NB4 (cell line): ENCODE measurements at places on chromosomes 2 and 18.
A peak's percentile ranks its signal among the peaks of the same experiment; 100 is the strongest.

- DNase-seq = no peak
These were observed 709 bp downstream of the PTPN2 start for GRCh38 chr18:12883372-12883683.

- no peak for DNase-seq
These were observed 703.9 kb upstream of the ID2 start for GRCh38 chr2:7977981-7978380.

- peak; percentile 88 for DNase-seq
These were observed 38.7 kb upstream of the ANXA4 start for GRCh38 chr2:69703189-69703588.

DNA sequence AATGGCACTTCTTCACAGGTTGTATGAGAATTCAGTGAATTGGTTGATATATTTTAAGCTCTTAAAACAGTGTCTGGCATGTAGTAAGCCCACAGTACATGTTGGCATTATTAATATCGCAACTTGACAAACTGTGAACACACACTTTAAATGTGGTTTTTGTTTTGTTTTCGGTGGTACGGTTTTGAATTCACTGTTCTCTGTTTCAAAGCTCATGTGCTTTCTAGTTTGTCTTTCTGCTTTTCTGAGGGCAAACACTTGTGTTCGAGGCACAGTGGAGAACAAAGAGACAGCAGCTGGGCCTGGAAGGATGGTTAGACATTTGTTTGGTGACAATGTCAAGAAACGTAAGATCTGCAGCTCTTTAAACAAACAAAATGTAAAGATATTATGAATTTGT, 276.5 kb upstream of the MC4R start:
- DNase-seq = no peak

DNA sequence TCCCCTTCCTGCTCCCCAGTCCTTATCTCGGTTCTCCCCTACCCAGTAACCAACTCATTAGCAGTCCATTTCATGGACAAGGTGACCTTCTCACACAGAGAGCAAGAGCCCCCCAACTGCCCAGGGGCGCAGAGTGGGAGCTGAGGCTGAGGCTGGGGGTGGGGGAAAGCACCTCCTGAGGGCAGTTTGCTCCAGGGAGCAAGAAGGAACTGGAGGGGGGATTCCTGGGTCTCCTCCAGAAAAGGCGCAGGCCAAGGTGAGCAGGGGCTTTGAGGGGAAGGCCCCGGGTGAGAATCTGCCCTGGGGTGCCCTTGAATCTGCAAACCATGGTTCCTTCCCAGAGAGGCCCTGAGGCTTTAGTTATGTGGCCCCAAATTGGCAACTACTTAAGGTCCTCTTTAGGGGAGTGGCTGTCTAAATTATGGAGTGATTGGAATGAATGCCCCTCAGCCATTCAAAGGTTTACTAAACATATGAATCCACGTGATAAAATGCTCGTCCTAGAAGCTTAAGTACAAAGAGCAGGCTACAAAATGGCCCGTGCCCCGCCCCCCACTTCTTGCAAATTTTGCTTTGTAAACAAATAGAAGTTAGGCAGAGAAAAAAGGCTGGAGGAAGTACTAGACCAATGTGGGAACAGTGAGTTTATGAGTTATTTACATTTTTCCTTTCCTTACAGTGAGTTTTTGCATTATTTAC, 123.5 kb upstream of the HS6ST1 start:
- peak; percentile 65 for DNase-seq

DNA sequence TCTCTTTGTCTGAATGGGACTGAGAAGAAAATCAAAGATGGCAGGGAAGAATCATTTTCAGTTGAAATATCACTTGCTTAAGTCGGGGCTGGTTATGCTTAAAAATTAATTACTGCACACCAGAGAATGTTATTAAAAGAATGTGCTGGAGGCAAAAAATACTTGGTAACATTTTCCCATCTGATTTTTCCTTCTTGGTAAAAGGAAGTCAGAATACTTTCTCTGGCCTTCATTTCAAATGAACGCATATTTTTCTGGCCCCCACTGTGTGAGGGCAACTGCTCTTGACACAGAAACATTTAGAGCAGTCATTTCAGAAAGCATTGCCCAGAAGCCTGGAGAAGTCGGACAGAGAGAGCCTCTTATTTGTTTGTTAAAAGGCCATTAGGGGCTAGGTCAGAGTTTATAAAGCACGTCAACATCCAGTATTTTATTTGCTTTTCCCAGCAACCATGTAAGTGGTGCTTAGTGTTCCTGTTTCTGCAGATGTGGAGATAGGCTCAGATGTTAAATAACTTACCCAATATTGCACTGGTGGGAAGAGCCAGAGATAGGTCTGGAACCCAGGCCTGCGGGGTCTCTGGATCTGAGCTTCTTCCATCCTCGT, 32.9 kb upstream of the LYPD6B start:
- DNase-seq = no peak

DNA sequence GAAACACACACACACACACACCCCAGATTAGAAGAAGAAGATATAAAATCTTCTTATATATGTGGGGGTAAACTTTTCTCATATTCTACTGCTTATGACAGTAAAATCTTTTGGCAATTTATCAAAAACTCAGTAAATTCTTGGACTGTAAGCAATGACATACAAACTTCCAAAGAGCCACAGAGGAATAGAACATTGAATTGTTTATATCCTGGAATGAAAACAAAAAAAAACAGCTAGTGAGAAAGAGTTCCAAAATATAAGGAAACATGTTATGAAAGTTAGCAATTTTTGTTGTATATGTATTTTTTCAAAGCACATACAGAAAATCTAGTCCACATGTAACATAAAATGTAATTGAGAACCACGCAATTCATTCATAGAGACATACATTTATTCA, 764.9 kb downstream of the DSC3 start:
- no peak for DNase-seq

DNA sequence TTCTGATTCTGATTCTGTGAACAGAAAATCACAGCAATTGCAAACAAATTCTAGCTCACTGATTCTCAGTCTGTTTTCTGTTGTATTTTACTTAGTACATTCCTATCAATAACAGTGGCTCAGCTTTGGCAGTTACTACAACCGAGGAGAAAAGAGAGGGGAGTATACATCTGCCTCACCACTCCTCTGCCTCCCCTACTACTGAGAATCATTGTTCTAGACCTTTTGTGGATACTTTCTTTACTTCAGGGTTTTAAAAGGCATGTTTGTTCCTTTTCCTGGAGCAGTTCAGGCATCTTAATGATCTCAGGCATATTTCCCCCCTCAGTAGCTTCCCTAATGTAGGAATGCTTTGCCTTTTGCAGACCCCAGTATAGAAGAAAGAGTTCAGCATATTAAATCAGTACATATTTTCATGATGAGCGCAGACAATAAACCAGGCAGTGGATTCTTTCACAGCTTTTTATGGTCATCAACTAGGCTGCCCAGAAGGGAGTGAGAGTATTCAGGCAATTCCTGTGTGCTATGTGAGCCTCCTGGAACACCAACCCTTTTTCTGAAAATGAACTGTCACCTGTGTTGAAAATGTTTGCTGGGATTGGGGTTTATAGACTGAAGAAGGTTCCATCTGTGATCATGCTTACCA, 10.3 kb downstream of the STAMBP start:
- no peak for DNase-seq

GRCh38 chr18:59697236-59697932, at the start of gene CCBE1:
CCBE1 (minus strand) TSS chr18:59697423.
- no peak for DNase-seq

- DNase-seq = no peak
These were observed 70.6 kb downstream of the SH3YL1 start for GRCh38 chr2:193141-193671.

DNA sequence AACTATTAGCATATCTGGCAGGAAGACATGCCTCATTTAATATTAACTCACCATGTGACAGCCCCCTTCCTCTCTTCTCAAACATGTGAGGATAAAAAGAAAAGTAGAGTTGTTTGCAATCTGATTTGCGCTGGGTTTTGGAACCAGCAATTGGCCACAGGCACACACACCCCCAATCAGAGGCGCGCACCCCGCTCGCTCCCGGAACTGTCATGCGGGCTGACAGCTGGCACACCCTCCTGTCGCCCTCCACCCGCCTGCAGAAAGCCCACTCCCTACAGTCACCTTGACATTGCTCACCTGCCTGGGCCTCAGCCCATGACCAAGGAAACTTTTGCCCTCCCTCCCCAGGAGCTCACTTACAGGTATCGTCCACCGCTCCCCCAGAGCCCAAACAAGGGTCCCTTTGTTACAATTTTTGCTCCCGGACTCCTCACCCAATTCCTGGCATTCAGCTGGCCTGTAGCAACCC, 1.1 kb downstream of the COBLL1 start:
- DNase-seq = no peak

GRCh38 chr18:13362607-13363006, 144.0 kb downstream of the LDLRAD4 start:
- DNase-seq = no peak

GRCh38 chr2:73037947-73038585, 33.4 kb downstream of the SFXN5 start:
- DNase-seq = no peak

DNA sequence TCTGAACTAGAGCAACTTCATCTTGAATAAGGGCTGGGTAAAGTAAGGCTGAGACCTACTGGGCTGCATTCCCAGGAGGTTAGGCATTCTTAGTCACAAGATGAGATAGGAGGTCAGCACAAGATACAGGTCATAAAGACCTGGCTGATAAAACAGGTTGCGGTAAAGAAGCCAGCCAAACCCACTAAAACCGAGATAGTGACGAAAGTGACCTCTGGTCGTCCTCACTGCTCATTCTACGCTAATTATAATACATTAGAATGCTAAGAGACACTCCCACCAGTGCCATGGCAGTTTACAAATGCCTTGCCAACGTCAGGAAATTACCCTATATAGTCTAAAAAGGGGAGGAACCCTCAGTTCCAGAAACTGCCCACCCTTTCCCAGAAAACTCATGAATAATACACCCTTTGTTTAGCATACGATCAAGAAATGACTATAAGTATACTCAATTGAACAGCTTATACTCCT, 109.1 kb downstream of the FIGN start:
- DNase-seq = no peak

DNA sequence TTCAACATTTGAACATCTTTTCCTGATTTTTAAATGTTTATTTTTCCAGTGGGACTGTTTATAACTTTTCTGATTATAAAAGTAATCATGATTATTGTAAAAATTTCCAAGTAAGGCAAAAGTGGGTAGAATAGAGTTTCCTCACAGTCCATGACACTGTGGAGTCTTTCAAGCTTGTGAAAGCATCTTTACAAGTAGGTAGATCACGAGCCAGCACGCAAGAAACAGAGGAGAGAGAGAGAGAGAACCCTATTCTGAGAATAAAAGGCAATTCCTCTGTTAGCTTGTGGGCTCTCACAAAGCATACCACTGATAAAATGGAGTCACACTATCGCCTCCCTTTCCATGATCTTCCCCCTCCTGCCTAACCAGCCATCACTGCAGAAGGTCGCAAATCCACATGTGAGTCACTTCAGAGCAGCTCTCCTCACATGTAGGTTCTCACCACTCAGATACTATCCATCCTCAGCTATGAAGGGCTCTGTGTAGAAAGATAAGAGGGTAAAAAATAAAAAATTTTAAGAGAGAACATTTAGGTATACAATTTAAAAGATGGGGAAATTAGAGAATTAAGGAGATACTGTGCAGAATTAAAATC, 40.3 kb downstream of the AAK1 start:
- no peak for DNase-seq

- DNase-seq = peak; percentile 98
These were observed 84.7 kb downstream of the EHD3 start for GRCh38 chr2:31318361-31319336.

- no peak for DNase-seq
These were observed 2.4 kb downstream of the ALKAL2 start for GRCh38 chr2:285531-285930.

- DNase-seq = no peak
These were observed 156.4 kb downstream of the SEPTIN10 start for GRCh38 chr2:109457366-109457765.

DNA sequence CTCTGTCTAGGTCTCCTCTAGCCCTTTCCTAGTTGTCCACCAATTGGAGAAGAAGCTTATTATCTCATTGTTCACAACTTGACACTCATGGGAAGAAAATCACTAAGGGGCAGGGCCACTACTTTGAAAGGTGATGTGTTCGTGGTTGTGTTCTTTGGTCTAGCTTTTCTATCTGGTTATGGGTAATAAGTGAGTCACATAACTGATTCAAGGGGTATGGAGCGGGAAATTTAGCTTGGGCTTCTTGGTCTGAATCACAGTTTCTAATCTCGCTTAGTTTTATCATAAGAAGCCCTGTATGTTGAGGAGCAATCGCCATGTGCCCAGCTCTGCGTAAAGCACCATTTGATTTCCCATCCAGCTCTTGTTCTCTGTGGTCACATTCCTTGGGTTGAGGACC, 18.7 kb upstream of the DYTN start:
- no peak for DNase-seq

- DNase-seq = no peak
These were observed 15.2 kb downstream of the AFG3L2 start for GRCh38 chr18:12361770-12362378.

DNA sequence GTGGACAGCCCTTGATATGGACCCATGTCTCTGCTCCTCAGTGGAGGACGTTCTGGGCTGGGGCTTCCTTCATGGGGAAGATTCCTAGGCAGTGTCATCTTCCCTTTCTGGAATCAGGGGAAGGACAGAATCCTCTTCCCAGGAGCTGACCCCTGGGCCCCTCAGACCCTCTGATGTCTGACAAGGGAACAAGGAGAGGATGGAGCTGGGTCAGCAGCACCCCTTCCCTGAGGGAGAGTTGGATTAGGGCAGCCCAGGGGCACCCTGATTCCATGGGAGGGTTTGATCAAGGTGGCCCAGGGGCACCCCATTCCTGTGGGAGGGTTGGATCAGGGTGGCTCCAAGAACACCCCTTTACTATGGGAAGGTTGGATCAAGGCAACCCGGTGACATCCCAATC, 86.5 kb downstream of the ACKR3 start:
- no peak for DNase-seq

DNA sequence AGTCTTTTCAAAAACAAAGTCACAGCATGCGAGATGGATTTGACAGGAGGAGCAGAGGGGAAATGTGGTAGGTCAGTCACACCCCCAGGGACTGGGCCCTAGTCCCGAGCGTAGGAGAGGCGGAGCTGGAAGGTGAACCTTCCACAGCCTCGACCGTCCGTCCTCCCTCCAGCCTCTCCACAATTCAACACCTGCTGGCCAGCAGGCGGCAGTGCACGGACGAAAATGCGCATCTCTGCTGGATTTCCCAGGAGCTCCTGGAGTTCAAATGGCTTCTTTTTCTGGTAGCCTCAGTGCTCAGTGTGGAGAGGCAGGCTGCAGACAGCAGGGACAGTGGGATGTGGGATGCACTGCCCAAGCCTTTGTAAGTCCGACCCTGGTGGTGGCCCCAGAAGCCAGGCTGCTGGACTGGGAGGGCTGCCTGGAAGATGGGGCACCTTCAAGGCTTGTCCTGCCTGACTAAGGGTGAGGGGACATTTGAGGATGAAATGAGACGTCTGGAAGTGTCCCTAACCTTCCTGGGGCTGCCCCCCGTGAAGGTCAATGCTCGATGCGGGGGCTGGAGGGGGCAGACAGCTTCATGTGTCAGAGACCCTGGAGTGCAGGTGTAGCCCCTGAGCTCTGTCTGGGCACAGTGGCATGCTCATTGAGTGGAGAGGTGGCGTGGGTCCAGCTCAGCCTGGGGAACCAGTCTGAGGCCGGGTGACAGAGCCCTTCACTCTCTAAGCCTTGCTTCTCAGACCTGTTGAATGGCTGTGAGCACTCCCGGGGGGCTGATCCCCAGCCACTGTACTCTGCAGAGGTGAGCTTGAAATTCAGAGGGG, 189.5 kb downstream of the TFCP2L1 start:
- DNase-seq = peak; percentile 73

- DNase-seq = no peak
These were observed 53.1 kb upstream of the TMEM87B start for GRCh38 chr2:112001942-112002341.
